ENCODE measurements at places on chromosomes 3 and 15.

DNA sequence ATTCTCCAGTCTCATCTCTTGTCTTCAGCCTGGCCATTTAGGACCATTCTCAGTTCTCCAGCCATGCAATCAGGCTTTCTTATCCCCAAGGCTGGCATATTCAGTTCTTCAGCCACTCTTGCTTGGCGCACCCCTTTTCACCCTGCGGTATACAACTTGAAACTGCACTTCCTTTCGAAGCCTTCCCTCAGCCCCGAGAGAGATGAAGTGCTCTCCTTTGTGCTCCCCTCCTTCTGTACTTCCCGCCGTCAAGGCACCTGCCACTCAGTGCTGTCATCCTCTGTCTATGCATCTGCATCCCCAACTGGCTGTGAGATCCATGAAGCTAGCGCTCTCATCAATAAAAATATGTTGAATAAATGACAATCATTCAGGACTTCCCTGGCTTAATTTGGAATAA, 45.7 kb downstream of the MORC1 start:
- no peak for DNase-seq

DNA sequence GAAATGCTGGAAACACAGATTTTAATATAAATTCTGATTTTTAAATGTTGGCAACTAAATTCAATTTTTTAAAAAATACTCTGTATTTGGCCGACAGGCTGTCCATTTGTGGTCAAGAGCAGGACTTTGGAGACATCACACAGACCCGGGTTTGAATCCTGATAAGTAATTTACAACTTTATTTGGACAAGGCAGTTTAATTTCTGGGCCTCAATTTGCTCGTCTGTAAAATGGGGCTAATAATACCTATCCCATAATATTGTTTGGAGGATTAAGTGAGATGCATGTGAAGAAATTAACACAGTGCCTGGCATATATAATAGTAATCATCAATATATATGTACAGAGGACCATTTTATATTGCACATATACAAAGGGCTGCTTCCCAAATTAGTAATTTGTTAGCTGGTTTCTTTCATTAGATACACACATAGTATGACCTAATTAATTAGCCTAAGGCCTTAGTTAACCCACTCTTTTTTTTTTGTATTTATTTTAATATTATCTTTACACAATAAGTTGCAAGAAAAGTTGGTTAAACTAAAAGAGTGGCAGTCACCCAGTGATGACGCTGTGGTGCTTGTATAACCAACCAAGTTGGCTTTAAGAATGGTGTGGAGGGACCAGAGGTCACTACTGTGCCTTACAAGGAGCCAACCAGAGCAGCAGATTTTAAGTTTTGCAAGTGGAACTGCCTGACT, 665 bp downstream of the PIGB start:
- DNase-seq, result no peak

GRCh38 chr3:79032686-79033318, 735.0 kb downstream of the ROBO1 start:
- DNase-seq, result no peak

DNA sequence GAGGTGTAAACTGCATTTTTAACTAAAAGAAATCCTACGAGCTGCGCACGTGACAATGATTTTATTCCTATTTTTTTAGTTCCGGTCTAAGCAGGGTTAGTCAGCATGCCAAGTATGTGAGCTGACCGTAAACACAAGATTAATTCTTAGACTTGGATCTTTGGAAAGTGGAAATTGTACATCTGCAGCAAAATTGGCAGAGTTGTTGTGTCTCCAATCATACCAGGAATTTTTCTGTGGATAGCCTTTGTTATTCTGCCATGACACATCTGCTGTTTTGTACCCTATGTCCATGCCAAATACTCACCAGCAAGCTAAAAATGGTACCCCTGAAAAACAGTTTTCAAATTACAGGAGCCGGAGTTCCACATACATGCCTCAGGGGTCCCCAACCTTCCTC, 562.5 kb downstream of the UNC13C start:
- no peak for DNase-seq

DNA sequence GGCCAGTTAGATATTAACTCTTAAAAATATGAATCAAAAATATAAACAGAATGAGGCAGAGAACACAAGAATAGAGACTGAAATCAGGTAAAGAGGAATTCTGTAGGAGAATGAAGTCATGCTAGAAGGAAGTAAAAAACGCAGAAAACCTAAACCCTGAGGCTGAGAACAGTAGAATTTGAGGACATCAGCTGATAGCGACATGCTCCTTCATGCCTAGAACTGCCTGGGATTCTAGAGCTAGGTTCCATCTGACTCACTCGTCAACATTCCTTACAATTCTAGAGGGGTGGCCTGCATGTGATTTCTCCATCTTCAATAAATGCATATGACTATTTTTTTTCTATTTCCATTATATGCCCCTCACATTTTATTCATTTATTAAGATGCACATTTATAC, 343.0 kb downstream of the ROBO1 start:
- DNase-seq, result no peak

DNA sequence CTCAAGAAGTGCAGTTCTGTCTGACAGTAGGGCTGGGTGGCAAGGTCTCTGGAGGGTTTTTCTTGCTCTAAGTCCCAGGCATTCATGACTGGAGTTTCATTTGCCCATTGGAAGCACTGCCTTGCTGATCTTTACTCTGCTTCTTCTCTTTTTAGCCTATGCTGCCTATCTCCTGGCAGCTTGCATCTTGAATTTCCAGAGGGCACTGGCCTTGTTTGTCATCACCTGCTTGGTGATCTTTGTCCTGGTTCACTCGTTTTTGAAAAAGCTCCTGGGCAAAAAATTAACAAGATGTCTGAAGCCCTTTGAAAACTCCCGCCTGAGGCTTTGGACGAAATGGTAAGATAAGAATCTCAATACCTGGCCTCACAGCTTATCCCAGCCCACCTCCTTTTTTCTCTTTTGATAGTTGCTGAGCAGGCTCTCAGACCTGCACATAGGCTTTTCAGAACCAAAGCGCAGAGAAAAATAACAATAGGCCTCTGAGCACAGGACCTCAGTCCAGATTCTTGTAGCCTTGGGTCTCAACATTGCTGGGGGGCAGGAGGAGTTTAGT, 10.9 kb downstream of the SLC28A2 start:
- DNase-seq, result no peak

GRCh38 chr15:73838831-73839426, 34.4 kb upstream of the TBC1D21 start:
- DNase-seq, result no peak

DNA sequence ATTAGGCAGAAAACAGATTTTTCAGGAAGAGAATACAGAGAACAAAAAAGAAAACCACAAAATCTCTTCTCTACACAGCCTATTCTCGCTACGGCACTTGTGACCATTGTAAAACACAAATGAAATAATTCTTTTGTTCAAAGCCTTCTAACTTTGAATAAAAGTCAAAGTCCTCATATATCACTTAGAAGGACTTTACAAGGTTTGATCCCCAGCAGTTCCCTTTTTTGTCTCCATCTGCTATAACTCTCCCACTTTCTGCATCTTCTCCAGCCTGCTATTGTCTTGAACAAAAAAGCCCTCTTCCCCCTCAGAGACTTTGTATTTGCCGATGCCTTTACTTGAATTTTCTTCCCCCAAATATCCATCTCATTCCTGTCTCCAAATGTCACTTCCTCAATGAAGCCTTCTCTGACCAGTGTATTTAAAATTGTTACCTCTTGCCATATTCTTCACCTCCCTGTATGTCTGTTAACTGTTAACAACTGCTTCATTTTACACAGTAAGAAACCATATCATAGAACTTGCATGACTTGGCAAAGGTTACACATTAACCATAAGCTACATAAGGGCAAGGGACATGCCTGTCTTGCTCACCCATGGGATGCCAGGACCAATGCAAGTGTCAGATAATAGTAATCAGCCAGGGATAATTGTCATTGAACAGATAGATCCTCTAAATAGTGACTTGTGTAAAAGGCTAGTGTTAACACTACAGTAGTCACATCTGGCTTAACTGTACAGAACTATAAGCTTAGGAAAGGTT, 122.4 kb downstream of the CBLB start:
- DNase-seq, result peak; percentile 49

GRCh38 chr3:50275141-50275995, 3.5 kb upstream of the LSMEM2 start:
- no peak for DNase-seq

GRCh38 chr3:59775761-59776325, 726.0 kb upstream of the CFAP20DC start:
- DNase-seq, result no peak

DNA sequence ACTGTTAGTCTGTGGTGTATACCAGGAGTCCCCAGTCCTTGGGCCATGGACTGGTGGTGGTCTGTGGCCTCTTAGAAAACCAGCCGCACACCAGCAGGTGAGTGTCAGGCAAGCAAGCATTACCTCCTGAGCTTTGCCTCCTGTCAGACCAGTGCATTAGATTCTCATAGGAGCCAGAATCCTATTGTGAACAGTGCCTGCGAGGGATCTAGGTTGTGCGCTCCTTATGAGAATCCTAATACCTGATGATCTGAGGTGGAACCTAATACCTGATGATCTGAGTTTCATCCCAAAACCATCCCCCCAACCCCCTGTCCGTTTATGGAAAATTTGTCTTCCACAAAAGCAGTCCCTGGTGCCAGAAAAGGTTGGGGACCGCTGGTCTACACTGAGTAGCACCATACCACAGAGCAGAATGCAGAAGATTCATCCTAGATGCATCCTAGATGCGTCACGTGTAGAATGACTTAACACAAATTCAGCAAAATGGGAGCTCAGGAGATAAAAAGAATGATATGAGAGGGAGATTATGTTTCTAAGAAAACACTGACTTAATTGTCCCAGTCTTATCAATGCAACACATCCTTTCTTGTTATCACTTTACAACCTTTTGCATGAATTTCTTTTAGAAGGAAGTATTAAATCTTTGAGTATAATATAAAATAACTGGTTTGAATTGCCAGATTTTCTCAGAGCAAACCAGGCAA, 28.5 kb downstream of the SELENOT start:
- DNase-seq, result no peak

GRCh38 chr3:11435440-11436165, 163.4 kb downstream of the ATG7 start:
- DNase-seq, result no peak

GRCh38 chr3:158789592-158789991, 12.3 kb upstream of the MFSD1 start:
- DNase-seq, result peak; percentile 53

DNA sequence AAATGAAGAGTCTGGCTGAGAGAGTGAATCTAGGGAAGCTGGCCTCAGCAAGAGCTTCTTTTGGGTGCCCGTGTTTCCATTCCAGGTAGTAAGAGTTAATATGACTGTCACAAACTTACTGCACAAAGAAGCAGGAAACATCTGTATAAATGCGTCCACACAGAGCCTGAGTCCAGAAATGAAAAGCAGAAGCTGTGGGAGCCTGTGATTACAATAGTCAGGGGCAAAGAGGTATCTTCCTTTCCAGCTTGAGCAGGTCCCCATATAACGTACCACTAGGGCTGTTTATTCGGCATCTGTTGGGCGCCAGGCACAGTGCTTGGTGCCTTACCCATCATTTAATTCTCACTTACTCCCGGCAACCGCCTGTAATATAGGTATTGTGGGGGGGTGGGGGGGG, 40.5 kb upstream of the B3GNT5 start:
- no peak for DNase-seq

- no peak for DNase-seq
These were observed 41.7 kb downstream of the RAB27A start for GRCh38 chr15:55247766-55248427.

DNA sequence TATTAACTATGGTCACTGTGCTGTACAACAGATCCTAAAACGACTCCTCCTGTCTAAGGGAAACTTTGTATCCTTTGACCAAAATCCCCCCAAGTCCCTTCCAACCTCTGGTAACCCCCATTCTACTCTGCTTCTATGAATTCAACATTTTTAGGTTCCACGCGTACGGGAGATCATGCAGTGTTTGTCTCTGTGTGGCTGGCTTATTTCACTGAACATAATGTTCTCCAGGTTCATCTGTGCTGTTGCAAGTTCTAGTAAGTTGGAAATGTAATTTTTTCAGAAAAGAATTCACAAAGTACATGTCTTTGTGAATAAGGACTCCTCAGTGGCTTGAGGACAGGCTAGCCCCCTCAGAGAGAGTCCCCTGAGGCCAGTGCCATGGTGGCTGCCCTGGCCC, 66.1 kb downstream of the ATP10A start:
- no peak for DNase-seq

- DNase-seq, result no peak
These were observed 24.7 kb downstream of the GPR15 start for GRCh38 chr3:98556164-98557130.

DNA sequence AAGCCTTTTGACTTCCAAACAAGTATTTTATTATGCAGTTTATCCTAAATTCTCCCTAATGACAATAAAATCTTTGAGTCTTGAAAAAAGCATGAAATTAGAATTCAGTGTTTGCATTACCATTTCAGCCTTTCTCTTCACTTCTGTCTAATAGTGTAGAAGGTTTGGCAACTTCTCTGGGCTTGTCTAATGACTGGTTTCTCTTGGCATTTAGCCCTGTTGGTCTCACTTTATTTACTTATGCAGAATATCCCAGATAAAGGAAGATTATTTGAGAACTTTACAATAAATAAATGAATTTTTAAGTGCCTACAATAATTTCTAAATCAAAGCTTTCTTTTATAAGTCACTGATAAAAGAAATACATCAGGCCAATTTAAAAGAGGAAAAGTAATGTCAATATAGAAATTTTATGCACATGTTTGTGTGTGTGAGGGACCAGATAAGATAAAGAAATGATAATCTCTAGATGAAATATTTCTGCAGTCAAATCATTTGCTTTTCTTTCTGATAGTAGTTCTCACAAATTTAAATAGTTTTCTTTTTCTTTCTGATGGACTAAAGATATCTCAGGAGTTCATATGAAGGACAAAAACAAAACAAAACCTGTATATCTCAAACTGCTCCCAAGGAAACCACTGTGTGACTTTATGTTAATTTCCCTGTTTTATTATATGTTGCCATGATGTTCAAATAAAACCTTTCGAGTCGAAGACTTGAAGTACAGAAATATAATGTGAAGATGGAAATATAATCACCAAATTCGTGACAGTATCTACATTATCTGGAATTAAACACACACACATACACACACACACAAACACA, 533.1 kb upstream of the CBLB start:
- DNase-seq, result peak; percentile 28

DNA sequence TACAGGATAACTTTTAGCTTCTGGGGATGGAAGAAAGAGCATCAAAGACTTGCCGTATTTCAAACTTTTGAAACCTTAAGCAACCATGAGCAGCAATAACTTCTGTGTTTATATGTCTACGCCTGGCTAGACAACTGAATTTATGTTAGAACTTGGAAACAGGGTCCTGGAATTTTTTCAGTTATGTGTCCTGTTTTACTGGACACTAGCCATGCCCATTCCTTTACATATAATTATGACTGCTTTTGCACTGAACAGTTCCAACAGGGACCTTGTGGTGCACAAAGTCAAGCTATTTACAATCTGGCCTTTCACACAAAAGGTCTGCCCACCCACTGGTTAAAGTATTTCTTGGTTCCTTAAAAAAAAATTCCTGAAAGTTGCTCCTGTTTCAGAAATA, 37.1 kb downstream of the TJP1 start:
- no peak for DNase-seq

- no peak for DNase-seq
These were observed 7.7 kb downstream of the FILIP1L start for GRCh38 chr3:100106531-100107141.

Data from Caki2 (cell line).